CD4-positive, alpha-beta T cell treated with Interleukin-6 at 100 ng/mL for 8 hours (primary cell): ENCODE measurements at places on chromosomes 1 and 21.

DNA sequence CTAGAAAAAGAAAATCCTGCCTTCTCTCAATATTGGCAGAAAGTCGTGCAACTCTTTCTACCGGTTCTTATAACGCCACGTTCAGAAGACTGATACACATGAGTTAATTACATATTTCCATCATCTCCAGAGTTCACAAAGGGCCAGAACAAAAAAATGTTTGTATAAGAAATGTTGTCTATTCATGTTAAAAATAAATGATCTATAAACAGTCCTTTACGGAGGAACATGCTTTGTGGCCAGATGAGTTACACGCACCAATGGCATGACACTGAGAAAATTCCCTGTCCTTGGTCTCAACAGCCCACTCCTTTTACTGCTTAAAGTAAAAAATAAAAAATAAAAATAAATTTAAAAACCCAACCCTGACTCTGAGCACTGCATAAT is 29.5 kb downstream of the C2CD2 start:
- no peak for DNase-seq

DNA sequence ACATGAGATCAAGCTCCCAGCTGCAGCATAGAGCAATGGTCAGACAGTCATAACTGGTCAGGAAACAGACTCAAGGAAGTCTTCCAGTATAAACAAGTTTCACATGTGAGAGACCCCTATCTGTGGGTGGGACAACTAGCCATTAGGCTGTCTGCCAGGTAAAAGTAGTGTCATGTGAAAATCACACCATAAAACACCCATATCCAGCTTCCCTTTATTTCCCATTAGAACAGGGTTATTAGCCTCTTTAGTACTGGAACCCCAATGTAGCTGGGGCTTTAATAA is 426.7 kb downstream of the KCNT2 start:
- DNase-seq: no peak

DNA sequence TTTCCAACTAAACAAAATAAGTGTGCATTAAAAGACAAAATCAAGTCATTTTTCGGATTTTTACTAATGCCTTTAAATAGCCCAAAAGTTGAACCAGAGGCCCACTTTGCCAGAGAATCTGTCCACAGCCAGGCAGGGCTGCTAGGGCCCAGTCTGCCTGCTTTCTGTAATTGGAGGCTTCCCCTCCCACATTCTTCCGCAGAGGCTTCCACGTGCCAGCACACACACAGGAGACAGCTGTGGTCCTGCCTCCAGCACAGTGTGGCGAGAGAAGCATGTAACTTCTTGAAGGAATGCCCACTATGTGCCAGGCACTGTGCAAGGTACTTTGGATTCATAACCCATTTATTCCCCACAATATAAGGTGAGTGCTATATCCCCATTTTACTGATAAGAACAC is 11.3 kb upstream of the PDZK1IP1 start:
- DNase-seq: no peak

GRCh38 chr1:151266315-151266714 is 11.8 kb downstream of the PSMD4 start:
- no peak for DNase-seq

DNA sequence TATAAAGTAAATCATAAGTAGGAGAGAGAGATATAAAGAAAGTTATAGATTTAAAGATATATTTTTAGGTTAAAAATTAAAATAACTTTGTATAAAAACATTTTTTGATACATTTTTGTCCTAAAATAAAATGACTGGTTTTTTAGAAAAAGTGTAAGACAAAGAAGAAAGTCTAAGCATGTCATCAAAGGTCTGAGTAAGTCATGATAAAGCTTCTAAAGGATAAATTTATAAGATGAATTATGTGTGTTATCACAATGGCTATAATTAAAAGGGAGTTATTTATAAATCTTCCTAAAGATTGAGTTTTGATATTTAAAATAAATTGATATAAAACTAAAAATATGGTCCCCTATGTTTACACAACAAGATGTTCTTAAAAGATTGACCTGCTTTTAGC is 370.9 kb downstream of the PTPRU start:
- DNase-seq: no peak

GRCh38 chr1:100035214-100035613 is 65.4 kb downstream of the SLC35A3 start:
- DNase-seq: no peak

- no peak for DNase-seq
These were observed 228.4 kb upstream of the POU3F1 start for GRCh38 chr1:38274974-38275373.

- no peak for DNase-seq
These were observed 39.9 kb downstream of the STPG1 start for GRCh38 chr1:24373710-24374109.

DNA sequence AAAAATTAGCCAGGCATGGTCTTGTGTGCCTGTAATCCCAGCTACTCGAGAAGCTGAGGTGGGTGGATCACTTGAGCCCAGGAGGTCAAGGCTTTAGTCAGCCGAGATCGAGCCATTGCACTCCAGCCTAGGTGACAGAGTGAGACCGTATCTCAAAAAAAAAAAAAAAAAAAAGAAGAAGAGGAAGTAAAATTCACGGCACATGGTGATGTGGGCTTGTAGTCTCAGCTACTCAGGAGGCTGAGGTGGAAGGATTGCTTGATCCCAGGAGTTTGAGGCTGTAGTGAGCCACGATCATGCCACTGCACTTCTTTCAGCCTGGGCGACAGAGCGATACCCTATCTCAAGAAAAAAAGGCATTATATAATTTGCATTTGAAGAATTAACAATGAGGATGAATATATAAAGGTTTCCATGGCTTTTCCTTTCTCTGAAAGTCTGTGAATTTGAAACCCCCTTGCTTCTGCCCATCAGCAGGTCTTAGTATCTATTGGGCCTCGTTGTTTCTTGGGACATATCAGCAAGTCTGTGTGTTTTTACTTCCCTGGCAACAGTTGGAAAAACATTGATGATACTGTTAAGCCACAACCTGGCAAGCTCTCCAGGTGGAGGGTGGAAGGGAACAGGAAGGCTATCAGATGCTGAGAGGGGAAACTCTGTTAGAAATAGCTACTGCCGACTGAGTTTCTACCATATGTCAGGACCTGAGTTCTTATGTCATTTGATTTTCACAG is 4.6 kb upstream of the PLA2G2D start:
- DNase-seq: no peak

DNA sequence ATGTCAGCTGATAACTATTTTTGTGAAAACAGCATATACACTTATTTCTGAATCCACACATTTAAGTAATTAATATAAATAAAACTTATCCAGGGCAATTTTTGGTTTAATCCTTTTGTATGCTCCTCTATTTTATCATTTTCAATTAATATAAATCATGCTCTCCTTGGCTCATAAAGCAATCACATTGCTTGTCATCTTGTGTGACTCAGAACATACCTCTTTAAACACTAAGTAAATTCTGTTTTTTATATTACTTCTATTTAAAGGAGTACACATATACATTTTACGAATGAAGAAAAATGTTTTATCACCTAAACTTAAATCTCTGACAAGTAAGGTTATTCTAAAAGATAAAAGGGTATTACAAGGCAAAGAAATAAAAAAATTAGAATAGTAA is 175.3 kb downstream of the USH2A start:
- DNase-seq: no peak

DNA sequence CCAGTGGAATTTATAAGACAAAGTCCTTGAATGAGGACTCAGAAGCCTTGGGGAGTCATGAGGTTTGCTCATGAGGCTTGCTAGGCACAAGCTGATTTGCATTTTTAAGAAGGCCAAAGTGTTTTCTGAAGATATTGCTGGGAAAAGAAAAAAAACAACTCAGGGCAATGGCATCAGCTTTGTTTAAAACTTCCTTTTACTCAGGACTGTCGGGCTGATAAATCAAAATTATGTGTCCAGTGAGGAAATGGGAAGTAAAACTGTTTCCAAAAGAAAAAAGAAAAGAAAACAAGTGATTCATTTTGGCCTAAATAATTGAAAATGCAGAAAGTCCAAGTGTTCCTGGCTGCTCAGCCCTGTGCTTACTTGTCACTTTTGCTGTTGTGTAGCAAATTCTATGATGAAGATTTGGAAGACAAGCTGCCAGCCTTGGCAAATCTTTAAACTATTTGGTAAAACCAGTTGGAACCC is 282.4 kb downstream of the HLX start:
- no peak for DNase-seq

DNA sequence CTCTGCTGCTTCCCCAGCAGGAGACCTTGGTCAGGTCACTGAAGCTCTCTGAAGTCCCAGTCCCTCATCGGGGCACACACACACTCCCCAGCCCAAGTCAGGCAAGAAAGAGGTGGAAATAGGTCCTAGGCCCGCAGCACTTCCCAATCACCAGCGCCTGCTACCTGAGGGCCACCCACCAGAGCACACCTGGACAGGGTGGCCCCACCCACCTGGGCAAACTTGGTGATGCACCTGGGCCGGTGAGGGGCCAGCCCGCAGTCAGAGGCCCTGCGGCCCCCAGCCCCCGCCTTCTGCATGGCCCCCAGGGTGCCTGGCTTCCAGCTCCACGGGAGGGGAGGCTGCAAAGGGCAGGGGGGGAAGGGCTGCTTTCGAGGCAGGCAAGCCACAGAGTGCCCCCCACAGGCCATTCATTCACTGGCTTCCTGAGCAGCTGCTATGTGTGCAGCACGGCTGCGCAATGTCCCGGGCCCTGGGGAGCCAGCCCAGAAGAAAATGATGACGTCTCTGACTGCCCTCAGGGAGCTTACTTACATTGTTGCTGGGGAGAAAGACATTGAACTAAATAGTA is 4.7 kb downstream of the SH2D5 start:
- no peak for DNase-seq

GRCh38 chr1:25821630-25822091 is 1.9 kb downstream of the MTFR1L start:
- DNase-seq: no peak

DNA sequence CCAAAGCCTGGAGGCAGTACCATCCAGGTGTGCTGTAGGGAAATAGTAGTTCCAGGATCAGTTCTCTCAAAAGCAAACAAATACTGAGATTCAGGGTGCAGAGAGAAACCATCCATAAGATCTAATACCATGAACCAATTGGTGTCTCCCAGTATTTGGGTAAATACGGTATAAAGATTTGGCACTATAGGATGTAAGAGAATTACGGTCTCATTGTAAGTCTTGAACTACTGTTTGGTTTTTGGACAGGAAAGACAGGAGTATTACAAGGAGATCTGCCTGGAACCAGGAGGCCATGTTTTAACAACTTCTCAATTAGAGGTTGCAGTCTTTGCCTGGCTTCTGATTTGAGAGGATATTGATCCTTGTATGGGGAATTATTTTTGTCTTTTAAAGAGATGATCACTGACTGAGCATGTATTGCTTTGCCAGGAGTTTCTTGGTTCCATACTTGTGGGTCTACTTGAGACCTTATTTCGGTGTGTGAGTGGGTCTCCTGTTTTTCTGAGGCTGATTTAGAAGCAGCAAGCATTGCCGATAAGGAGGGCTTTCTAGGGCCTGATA is 10.2 kb downstream of the AADACL4 start:
- no peak for DNase-seq

GRCh38 chr1:67721650-67722291 is 36.8 kb downstream of the GADD45A start:
- no peak for DNase-seq

DNA sequence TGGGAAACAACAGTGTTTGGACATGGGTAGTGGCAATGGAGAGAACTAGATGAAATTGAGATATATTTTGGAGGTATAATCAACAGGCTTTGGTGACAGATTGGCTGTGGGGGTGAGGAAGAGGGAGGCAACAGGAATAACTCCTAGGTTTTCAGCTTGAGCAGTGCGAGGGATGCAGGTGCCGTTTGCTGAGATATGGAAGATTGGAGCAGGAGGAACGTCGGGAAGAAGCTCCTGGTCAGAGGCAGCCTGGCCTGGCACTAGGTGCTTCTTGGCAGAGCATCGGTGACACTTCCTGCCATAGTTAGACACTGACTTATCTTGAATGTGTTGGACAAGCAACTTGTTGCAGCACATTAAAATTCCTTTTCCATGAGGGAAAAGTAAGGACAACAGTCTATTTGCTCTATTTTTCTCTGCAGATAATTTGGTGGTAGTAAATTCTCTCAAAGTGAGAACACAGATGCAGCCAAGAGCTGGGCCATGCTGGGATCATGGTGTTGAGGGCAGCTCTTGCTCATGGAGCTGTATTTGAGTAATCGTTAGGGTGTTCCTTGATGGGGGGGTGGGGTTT is 21.5 kb upstream of the MYSM1 start:
- DNase-seq: no peak

GRCh38 chr1:28577052-28577678 is 14.9 kb upstream of the RAB42 start:
- DNase-seq: no peak

- DNase-seq: no peak
These were observed 2.1 kb downstream of the MEGF6 start for GRCh38 chr1:3609016-3609768.

- DNase-seq: no peak
These were observed 35.6 kb downstream of the NGF start for GRCh38 chr1:115302390-115302961.
